Esophagus squamous epithelium (tissue), 5 donors: ENCODE measurements at places on chromosomes 7 and 10.

- DNase-seq = no peak
- no peaks in the 10 kb centered on the region for H3K27me3 ChIP-seq
- peaks cover 40% of the 10 kb centered on the region for H3K4me1 ChIP-seq
- no peak overlapping the region for H3K4me3 ChIP-seq
- no peak overlapping the region for H3K27ac ChIP-seq
These were observed 76.0 kb downstream of the ZFAND4 start for GRCh38 chr10:45596526-45596925.

GRCh38 chr10:110962443-110962842, 43.0 kb downstream of the SHOC2 start:
- DNase-seq = no peak
- no peaks in the 10 kb centered on the region for H3K36me3 ChIP-seq
- H3K27me3 ChIP-seq = no peaks in the 10 kb centered on the region
- no peaks in the 10 kb centered on the region for H3K4me1 ChIP-seq

- no peaks in the 10 kb centered on the region for H3K36me3 ChIP-seq
- no peak for DNase-seq
- H3K27me3 ChIP-seq = peaks cover 25% of the 10 kb centered on the region
- H3K4me3 ChIP-seq = no peak overlapping the region
These were observed 135.9 kb downstream of the PAXIP1 start for GRCh38 chr7:154867068-154867467.

- no peak overlapping the region for H3K4me3 ChIP-seq
- H3K27ac ChIP-seq = no peak overlapping the region
- H3K4me1 ChIP-seq = peaks cover 6% of the 10 kb centered on the region
- H3K36me3 ChIP-seq = no peaks in the 10 kb centered on the region
- H3K27me3 ChIP-seq = no peaks in the 10 kb centered on the region
These were observed 5.3 kb downstream of the MINPP1 start for GRCh38 chr10:87510025-87510424.
